Urothelium cell line (cell line): ENCODE measurements at places on chromosomes 4 and X.

DNA sequence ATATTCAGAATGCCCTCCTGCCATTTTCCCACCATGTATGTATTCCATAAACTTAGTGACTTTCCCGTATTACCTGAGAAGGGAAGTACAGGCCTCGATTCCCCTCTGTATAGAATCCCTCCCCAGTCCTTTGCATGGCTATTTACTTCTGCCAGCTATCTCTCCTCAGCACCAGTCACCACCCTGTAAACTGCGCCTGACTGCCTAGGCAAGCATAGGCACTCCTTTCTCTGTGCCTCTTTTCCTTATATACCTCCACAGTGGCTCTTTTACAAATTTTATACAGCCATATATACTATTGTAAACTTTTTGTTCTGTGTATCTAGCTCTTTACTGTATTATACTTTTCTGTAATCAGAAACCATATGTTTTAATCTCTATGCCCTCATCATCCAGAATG, 130.9 kb upstream of the TET2 start:
- no peak for DNase-seq

DNA sequence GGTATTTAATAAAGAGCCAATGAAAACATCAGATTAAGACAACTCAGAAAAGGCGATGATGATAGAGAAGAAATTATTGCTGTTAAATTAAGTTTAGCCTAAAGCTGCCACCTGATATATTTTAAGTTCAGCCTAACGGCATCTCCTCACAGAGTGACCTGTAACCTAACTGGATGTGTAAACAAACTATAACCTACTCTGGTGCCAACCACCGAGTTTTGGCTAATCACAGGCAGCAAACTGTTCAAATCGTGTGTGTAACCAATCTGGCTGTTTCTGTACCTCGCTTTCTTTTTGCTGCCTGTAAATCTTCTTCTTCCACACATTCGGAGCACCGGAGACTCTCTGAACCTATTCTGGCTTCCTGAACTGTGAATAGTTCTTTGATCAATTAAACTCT, 37.8 kb upstream of the MED14 start:
- DNase-seq, result no peak

DNA sequence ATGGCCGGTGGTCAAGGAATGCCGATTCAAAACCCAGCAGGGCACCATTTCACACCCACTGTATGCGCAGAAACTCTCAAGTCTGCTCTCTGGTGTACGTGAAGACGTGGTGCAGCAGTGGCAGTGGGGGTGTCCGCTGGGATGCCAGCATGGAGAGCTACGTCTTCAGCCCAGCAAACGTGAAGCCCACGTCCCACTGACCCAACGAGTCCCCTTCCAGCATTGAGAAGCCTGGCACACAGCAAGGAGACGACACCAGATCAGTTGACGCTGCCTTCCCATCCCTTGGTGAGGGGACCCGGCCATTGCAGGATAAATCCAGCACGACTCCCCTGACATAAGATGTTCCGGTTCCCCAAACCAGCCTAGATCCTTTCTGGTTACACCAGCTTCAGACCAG, 2.2 kb upstream of the PLXNB3 start:
- no peak for DNase-seq

DNA sequence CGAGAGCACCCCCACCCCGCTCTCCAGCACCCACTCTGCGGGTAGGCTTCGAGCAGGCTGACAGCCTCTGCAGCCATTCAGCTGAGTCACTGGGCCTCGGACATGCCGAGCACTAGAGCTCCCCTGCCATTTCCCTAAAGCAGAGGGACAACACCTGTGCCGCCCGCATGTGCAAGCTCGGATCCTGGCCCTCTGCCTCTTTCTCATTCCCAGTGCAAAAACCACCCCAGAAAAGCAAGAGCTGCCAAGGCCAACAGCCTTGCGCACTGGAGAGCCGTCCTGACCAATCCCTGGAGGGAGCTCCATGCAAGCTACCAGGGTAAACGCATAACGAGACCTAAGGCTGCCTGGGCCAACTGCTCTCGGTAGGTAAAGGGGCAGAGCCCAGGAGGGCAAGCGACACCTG, 5.3 kb downstream of the HCFC1 start:
- DNase-seq, result no peak

- DNase-seq, result no peak
Observed at GRCh38 chrX:68724531-68725020, 77.1 kb downstream of the STARD8 start.

GRCh38 chrX:34768290-34768689, 111.2 kb upstream of the TMEM47 start:
- DNase-seq, result no peak

GRCh38 chrX:19810802-19811201, 76.6 kb downstream of the SH3KBP1 start:
- DNase-seq, result no peak

- DNase-seq, result no peak
Observed at GRCh38 chr4:148808416-148808815, 366.2 kb upstream of the NR3C2 start.

DNA sequence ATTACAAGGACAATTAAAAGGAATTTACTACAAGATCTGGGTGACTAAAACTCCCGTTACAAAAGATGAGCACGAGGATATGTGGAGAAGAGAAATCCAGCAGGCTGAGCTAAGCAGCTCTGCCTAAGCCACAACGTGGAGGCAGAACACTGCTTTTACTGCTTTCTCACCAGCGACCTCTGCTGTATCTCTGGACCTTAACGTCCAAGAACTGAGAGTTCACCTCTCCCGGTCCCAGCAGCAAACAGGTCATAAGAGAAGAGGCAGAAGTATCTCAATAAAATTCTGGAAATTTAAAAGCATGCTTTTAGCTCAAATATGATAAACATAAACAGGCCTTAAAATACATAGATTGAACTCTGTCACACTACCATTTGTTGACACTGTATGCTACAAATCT, 81.0 kb downstream of the ADGRA3 start:
- DNase-seq, result peak; percentile 17

GRCh38 chrX:129495900-129496299, 27.4 kb downstream of the SMARCA1 start:
- DNase-seq, result no peak

DNA sequence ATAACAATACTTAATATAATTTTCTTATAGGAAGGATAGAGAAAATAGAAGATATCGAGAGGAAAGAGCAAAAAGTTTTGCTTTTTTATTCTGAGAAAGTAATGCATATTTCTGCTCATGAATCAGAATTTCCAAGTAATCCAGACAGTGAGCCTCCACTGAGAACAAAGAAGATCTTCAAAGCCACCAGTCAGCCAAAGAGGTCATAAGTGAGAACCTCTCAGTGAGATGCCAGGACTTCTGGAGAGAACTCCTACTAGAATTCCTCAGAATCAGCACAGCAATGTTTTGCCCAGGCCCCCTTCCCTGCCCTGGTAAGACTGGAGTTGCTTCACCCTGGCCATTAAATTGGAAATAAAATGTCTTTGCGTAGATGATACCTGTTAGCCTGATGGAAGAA, 254.4 kb upstream of the FAT4 start:
- DNase-seq, result no peak

- no peak for DNase-seq
Observed at GRCh38 chr4:54741202-54741601, 83.4 kb downstream of the KIT start.

GRCh38 chr4:929096-929765, 2.9 kb downstream of the GAK start:
- no peak for DNase-seq

GRCh38 chrX:132214518-132214917, 4.7 kb downstream of the RAP2C start:
- no peak for DNase-seq

DNA sequence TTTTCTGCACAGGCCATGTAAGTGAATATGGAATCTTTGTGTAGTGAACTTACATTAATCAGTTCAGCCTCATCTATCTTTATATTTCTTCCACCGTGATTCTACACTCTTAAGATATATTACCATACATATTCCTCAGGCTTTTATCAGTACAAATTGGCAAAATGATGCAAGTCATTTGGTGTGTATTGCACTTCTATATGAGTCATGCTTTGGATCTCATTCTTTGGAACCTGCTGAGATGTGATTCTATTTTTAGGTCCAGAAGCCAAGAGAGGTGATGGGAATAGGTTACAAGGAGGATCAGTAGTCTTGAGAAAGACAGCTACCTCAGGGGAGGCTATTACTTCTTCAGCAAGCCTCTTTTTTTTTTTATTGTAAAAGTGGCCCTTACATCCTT, 204.4 kb downstream of the ZNF330 start:
- peak; percentile 6 for DNase-seq

- no peak for DNase-seq
Observed at GRCh38 chrX:97666890-97667289, 783.2 kb downstream of the RPA4 start.

DNA sequence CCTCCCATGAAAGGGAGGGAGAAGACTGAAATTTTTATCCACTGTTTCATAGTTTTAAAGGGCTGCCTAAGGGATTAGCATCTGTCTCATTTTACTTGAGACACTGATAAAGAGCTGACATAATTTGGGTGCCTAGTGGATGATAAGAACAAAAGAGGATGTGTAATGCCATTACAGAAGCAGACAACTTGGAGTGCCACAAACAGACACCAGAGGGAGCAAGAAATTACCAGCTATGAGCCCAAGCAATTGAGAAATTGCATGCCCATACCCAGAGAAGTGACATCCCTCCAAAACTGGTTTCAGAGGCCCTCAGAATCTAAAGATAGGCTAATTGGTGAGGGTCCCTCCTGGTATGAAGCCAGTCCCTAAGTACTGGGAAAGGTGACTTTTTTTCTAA, 38.5 kb upstream of the POU3F4 start:
- peak; percentile 19 for DNase-seq

GRCh38 chr4:20592663-20593062, 107.6 kb upstream of the PACRGL start:
- no peak for DNase-seq

GRCh38 chr4:139628184-139629012, 37.2 kb upstream of the MGST2 start:
- DNase-seq, result no peak

DNA sequence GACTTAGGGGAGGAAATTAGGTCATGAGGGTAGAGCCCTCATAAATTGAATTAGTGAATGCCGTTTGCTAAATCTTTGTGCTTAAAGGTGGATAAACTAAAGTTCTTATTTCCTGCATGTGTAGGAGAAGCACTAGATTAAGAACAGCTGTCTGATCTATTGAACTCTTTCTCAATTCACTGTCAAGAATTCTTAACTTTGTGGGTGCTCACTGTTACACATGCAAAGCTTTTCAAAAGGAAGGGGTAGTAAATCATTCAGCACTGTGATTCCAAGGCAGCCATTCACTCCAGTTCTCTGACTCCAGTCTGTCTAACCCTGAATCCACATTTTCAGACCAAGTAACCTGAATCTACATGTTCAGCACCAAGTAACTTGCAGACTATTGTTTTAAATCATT, 1520.1 kb downstream of the PCDH18 start:
- no peak for DNase-seq

DNA sequence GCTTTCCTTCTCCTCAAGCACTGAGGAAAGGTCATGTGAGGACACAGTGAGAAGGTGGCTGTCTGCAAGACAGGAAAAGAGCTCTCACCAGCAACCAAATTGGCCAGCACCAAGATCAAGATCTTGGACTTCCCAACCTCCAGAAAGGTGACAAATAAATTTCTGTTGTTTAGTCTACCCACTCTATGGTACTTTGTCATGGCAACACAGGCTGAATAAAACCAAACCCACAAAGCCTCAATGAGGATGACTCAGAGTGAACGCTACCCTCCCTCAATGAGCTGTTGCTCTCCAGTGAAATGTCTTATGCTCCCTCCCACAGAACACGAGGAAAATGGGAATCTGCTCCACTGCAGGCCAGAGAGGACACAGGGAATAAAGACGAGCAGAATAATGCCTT, 244.1 kb downstream of the RAB28 start:
- peak; percentile 31 for DNase-seq

- DNase-seq, result peak; percentile 18
Observed at GRCh38 chr4:25953740-25954139, 39.7 kb downstream of the SMIM20 start.

DNA sequence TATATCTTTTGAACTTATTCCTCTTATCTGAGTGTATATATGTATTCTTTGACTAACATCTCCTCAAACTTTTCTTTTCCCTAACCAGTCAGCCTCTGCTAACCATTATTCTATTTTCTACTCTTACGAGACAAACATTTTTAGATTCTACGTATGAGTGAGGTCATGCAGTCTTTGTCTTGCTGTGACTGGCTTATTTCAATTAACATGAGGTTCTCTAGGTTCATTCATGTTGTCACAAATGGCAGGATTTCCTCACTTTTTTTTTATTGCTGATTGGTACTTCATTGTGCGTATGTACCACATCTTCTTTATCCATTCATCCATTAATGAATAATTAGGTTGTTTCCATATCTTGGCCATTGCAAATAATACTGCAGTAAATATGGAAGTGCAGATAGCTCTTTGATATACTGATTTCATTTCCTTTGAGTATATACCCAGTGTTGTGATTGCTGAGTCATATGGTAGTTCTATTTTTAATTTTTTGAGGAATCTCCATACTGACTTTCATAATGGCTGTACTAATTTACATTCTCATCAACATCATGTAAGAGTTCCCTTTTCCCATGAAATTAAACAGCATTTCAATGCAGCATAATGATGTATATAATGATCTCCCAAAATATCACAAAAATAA, 80.1 kb downstream of the HS3ST1 start:
- no peak for DNase-seq

DNA sequence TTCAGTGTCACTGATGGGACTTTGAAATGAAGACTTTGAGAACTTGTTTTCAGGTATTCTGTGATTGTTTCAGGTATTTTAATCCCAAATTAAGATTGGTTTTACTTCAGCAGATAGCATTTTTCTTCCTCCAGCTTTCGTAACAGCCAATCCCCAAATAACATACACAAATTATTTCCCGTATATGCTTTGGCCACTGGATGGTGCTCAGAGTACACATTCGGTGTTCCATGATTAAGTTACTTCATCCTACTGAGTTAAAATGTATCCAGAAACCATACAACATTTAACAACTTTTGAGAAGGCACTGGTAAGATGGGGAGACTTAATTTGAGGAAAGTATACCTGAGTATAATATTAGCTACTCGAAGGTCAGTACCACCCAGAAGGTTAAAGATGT, 233.4 kb upstream of the FAM47A start:
- DNase-seq, result no peak

- DNase-seq, result no peak
Observed at GRCh38 chr4:69104719-69105275, 8.5 kb downstream of the UGT2B7 start.

DNA sequence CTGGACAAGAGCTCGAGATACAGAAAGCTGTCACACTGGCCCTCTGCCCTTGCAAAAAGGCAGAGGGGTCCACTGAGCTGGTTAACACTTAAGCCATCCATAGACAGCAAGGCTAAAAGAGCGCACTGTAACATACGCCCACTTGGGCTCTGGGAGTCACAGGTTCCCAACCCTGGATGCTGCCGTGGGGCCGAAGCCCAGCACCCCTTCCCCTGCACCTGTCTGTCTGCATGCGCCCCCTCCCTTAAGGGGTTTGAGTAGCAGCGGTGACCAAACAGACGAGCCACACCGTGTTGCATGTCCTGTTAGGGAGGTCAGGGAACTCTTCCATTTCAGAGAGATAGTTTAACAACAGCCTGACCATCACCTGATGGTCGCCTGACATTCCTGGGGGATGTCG, 138.4 kb upstream of the GALNTL6 start:
- no peak for DNase-seq

GRCh38 chr4:69054578-69055200, 41.6 kb upstream of the UGT2B7 start:
- peak; percentile 49 for DNase-seq
